Activated CD8-positive, alpha-beta T cell treated with anti-CD3 and anti-CD28 coated beads for 36 hours (primary cell): ENCODE measurements at places on chromosomes 3 and 15. TPM values are rescaled to one million over a fixed set of nuclear protein-coding genes. Genes with fewer than 3 reads are reported as not detected.
A peak's percentile ranks its signal among the peaks of the same experiment; 100 is the strongest.

- no peaks in the 10 kb centered on the region for H3K36me3 ChIP-seq
- H3K27me3 ChIP-seq = peaks cover 51% of the 10 kb centered on the region
- H3K27ac ChIP-seq = no peak within 1 kb of the TSS
These were observed at the start of gene TRIM71 for GRCh38 chr3:32817558-32818228. Gene TRIM71, plus strand, starts transcription at chr3:32817997. Its CDS starts 84 bp downstream, at chr3:32818081.

- H3K36me3 ChIP-seq = no peaks in the 10 kb centered on the region
- peaks cover 17% of the 10 kb centered on the region for H3K27me3 ChIP-seq
- no peak for DNase-seq
- H3K4me3 ChIP-seq = no peak overlapping the region
These were observed 127.4 kb upstream of the ATP2B2 start for GRCh38 chr3:10632741-10633140.

GRCh38 chr3:6062261-6063187 lies 798.4 kb upstream of the GRM7 start:
- H3K4me1 ChIP-seq = no peaks in the 10 kb centered on the region
- no peaks in the 10 kb centered on the region for H3K27me3 ChIP-seq
- no peaks in the 10 kb centered on the region for H3K36me3 ChIP-seq
- H3K27ac ChIP-seq = no peak overlapping the region

DNA sequence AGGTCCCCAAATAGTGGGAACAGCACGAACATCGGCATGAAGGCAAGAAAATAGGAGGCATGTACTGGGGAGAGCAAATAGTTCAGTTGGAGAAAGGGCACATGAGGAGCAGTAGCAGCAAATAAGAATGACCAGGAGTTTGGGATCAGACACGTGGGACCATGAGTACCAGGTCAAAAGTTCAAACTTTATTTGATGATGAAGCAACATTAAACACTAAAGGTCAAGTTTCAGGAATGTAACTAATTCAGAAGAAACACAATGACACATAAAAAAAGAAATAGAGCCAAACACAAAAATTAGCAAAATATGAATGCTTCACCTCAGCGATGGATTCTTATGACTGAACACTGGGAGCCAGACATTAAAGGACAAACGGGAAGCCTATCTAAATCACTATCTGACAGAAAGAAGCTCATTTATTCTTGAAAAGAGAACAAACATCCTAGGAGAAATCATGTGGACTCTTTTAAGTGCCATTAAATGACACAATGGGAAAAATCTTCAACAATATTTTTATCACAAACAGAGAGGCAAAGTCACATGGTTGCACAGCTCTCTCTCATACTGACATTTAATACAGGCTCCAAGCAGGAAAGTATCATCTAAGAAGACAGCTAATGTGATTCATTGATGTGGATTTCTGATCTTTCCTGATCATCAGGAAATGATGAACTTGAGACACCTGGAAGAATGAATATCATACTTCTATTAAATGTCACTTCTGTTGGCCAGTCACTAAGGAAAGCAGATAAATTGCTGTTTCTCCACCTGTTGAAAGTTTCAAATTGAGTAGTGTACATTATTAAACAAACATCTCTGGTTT lies 216.9 kb upstream of the THBS1 start:
- peaks cover 5% of the 10 kb centered on the region for H3K27me3 ChIP-seq
- no peaks in the 10 kb centered on the region for H3K36me3 ChIP-seq

GRCh38 chr15:65028338-65028737 lies 1.1 kb downstream of the MTFMT start:
- H3K27ac ChIP-seq = peak overlapping the region; percentile 75
- peak overlapping the region; percentile 85 for H3K4me3 ChIP-seq
- peak; percentile 10 for DNase-seq
- H3K36me3 ChIP-seq = peaks cover 29% of the 10 kb centered on the region
- H3K27me3 ChIP-seq = peaks cover 3% of the 10 kb centered on the region
- peaks cover 16% of the 10 kb centered on the region for H3K4me1 ChIP-seq

GRCh38 chr3:194346621-194347020 lies 4.5 kb downstream of the CPN2 start:
- no peak overlapping the region for H3K27ac ChIP-seq
- H3K4me1 ChIP-seq = no peaks in the 10 kb centered on the region
- H3K4me3 ChIP-seq = no peak overlapping the region
- no peaks in the 10 kb centered on the region for H3K36me3 ChIP-seq
- peaks cover 2% of the 10 kb centered on the region for H3K27me3 ChIP-seq

DNA sequence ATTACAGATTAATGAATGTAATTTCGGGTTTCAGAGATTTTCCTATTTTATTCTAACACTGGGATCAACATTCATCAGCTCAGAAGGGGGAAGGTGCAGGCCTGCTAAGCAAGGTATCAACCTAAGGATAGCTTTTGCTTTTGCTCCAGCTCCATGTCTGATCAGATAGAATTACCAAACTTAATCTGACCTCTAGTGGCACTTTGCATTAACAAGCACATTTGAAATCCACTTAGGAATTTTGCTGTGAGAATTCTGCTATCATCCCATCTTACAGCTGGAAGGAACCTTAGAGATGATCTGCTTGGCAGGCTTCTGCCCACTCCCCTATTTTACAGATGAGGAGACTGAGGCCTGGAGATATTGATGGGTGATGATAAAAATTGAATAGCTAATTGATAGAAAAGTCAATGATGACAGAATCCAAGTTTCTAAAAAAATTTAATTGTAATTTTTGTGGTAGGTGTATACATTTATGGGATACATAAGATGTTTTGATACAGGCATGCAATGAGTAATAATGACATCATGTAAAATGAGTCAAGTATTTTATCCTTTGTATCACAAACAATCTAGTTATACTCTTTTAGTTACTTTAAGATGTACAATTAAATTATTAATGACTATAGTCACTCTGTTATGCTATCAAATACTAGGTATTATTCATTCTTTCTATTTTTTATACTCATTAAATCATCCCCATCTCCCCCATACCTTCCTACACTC lies 209.2 kb upstream of the ZPLD1 start:
- no peak for DNase-seq
- H3K27me3 ChIP-seq = no peaks in the 10 kb centered on the region
- no peaks in the 10 kb centered on the region for H3K36me3 ChIP-seq
- H3K4me3 ChIP-seq = no peak overlapping the region
- H3K27ac ChIP-seq = no peak overlapping the region

The ATP13A5 gene
- total RNA-seq = not detected

- H3K36me3 ChIP-seq = no peaks in the 10 kb centered on the region
- no peaks in the 10 kb centered on the region for H3K27me3 ChIP-seq
- peak; percentile 81 for DNase-seq
- H3K27ac ChIP-seq = no peak overlapping the region
These were observed 23.7 kb upstream of the TPRG1 start for GRCh38 chr3:189148081-189148507.

The AMT gene
- 4.4 TPM for total RNA-seq

DNA sequence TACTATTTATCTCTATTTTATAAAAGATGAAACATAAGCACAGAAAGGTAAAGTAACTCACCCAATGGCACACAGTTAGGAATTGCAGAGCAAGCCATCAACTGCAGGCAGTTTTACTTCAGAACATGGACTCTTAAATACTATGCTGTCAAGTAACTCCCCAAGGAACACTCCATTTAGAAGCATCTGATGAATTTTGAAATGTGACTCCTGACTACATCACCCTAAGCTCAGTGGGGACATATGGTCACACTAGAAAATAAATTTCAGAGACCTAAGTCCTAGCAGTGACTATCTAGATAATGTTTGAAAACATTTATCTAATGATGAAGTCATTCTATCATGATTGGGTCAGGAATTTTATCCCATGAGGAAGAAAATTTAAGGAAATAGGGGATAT lies 272.8 kb upstream of the ARRDC4 start:
- no peaks in the 10 kb centered on the region for H3K36me3 ChIP-seq
- DNase-seq = no peak
- no peaks in the 10 kb centered on the region for H3K4me1 ChIP-seq
- H3K4me3 ChIP-seq = no peak overlapping the region
- peaks cover 3% of the 10 kb centered on the region for H3K27me3 ChIP-seq
- H3K27ac ChIP-seq = no peak overlapping the region

DNA sequence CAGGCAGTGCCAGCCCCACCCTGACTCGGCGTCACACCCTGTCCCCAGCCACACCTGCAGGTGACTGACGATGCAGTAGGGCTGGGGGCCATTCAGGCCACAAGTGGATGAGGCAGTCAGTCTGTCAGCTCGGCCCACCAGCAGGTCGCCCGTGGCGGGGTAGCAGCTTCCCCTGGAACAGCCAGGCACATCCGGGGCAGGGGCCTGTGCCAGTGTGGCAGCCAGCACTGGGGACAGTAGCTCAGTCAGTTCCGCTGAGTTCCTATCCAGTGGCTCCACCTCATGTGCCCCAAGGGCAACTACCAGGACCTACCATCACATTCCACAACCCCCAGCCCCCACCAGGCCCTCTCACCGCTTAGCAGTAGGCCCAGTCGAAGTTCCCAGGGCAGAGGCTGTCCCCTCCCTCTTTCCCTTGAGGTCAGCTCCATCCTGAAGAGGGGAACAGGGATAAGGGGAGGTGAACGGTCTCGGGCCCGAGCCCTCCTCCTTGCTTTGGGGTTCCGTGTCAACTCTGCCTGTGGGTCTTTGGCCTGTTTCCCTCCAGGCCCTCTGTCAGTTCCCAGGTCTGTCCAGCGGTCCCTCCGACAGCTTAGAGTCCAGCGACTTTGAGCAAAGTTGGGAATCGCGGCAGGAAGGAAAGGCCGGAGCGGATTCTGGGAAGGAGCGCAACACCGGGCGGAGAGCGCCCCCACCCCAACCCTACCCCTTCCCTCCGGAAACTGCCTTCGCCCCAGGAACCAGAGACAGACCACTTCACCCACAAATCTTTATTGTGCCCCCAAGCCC lies at the start of gene LAMB2:
TSS of gene LAMB2 (minus strand) at position 614 of the 789 bp plus-strand sequence. CDS start at position 431, 183 bp downstream.
- H3K36me3 ChIP-seq = no peaks in the 10 kb centered on the region
- peaks cover 2% of the 10 kb centered on the region for H3K27me3 ChIP-seq
- DNase-seq = peak; percentile 6
- H3K27ac ChIP-seq = no peak within 1 kb of the TSS
- no peak within 1 kb of the TSS for H3K4me3 ChIP-seq

GRCh38 chr3:40073310-40074007 lies 236.0 kb upstream of the EIF1B start:
- no peaks in the 10 kb centered on the region for H3K4me1 ChIP-seq
- H3K4me3 ChIP-seq = no peak overlapping the region
- no peak overlapping the region for H3K27ac ChIP-seq

The PDHB gene
- 53.9 TPM for total RNA-seq

The MGLL gene
- 3.1 TPM for total RNA-seq

DNA sequence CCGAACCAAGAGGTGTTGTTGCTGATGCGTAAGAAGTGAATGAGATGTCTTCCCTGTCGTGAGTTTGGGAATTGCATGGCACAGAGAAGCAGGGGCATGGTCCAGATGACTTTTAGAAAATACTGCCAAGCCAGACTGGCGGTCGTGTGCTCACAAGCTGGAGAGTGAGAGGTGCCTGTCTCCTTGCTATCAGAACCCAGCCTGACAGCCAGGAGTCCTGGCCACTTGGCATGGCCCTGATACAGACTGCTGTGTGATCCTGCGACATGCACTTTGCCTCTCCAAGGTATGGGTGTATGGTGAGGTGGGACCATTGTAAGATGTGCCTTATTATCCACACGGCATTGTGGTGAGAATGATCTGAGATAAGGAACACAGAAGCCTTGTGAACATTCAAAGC lies 93.0 kb downstream of the SMAD3 start:
- no peaks in the 10 kb centered on the region for H3K27me3 ChIP-seq
- H3K36me3 ChIP-seq = peaks cover 18% of the 10 kb centered on the region
- DNase-seq = no peak
- no peak overlapping the region for H3K27ac ChIP-seq

DNA sequence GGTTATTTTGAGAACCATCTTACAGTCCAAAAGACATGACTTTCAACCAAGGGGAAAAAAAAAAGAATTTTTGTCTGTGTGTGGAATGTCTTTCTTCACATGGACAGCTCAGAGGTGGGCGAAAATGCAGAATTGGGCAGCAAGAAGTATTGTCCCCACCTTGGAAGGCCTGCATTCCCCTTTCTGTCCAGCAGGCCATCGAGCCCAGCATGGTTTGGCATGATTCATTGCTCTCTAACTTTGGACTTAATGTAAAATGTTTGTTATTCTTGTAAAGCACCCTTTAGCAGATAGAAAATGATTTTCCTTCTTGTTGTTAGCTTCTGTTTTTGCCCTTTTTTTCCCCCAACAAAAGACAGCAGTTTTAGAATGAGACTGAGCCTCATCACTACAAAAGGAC lies 12.4 kb downstream of the MYO1E start:
- no peaks in the 10 kb centered on the region for H3K36me3 ChIP-seq
- peaks cover 3% of the 10 kb centered on the region for H3K27me3 ChIP-seq
- no peak for DNase-seq
- H3K4me3 ChIP-seq = no peak overlapping the region

The RTP4 gene
- total RNA-seq = 3.6 TPM

- peak overlapping the region; percentile 96 for H3K27ac ChIP-seq
- H3K4me3 ChIP-seq = peak overlapping the region; percentile 63
- no peaks in the 10 kb centered on the region for H3K27me3 ChIP-seq
- DNase-seq = peak; percentile 61
- H3K4me1 ChIP-seq = peaks cover 94% of the 10 kb centered on the region
These were observed 8.8 kb downstream of the RASGRP1 start for GRCh38 chr15:38555686-38556334.

DNA sequence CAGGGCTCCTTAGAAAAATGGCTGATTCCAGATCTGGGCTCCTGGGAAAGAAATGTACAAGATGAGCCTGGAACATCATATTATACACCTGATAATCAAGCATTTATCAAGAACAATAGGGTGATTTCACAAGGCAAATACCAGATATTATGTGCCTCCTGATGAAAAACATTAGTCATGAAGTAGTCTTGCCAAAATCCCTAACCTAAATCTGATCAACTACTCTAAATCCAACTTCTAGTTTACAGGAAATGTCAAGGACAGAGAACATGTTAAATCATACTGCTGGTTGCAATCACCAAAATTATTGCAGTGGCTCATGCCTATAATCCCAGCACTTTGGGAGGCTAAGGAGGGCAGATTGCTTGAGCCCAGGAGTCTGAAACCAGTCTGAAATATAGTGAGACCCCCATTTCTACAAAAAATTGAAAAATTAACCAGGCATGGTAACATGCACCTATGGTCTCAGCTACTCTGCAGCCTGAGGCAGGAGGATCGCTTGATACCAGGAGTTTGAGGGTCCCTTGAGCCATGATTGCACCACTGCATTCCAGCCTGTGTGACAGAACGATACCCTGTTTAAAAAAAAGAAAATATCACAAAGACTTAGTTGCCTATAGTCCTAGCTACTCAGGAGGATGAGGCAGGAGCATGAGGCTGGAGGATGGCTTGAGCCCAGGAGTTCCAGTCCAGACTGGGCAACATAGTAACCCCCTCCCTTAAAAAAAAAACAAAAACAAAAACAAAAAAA lies 34.9 kb upstream of the ATP13A3 start:
- H3K27ac ChIP-seq = no peak overlapping the region
- DNase-seq = no peak
- no peaks in the 10 kb centered on the region for H3K36me3 ChIP-seq
- no peak overlapping the region for H3K4me3 ChIP-seq

The TNIK gene
- total RNA-seq = 25.1 TPM
